ENCODE measurements at places on chromosomes 1 and 21.

- no peak for DNase-seq
Measured at GRCh38 chr1:245864872-245865271, 642.2 kb downstream of the SMYD3 start.

GRCh38 chr1:20342294-20343148 is 51.8 kb downstream of the VWA5B1 start:
- no peak for DNase-seq

- DNase-seq = no peak
Measured at GRCh38 chr1:18535391-18536210, 54.9 kb downstream of the KLHDC7A start.

GRCh38 chr1:201877877-201878401 is 10.8 kb upstream of the SHISA4 start:
- peak; percentile 34 for DNase-seq

DNA sequence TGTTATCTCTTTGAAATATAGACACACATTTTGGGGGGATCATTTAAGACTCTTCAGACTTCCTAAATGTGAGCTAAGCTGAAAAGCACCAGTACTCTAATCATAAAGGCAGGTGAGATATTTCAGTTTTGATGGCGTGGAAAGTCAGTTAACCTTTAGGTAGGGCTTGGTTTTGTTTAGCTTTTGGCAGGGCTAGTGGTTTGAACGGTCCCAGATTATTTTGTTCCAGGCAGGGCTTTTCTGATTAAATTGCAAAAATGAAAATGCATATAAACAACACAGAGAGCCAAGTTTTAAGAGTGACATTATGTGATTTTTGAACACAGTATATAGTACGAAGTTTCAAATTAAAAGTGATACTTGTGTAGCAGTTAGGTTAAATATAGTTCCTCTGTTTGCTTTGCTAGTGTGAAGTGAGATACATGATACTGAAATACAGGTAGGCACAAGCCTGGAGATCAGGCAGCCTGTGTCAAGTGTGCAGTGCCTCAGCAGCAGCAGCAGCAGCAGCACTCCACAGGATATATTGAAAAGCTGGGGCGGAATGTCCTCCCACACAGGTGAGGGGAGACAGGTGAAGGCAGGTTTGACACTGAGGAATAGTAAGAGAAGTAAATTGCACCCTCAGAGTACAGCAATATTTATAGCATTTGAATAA is 47.4 kb downstream of the CAMTA1 start:
- no peak for DNase-seq

DNA sequence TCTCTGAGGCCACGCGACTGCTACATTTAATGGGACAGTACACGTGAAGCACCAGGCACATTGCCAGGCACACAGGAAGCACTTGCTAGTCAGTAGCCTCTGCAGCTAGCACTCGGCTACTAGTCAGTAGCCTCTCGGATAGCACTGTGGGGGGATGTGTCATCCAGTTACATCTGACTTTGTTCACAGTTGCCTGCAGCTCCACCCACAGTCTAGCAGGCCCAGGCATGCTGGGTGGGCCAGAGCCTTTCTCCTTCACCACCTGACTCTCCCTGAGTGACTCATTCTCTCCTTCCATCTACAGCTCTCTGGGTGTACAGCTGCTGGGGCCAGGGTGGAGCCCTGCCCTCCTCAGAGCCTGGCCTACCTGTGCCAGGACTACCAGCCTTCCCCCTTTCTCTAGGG is 51.5 kb downstream of the PTPRF start:
- peak; percentile 39 for DNase-seq

GRCh38 chr1:33502726-33503125 is 30.3 kb downstream of the ZSCAN20 start:
- no peak for DNase-seq

GRCh38 chr1:92029241-92029922 is 403 bp upstream of the EPHX4 start:
- DNase-seq = no peak

DNA sequence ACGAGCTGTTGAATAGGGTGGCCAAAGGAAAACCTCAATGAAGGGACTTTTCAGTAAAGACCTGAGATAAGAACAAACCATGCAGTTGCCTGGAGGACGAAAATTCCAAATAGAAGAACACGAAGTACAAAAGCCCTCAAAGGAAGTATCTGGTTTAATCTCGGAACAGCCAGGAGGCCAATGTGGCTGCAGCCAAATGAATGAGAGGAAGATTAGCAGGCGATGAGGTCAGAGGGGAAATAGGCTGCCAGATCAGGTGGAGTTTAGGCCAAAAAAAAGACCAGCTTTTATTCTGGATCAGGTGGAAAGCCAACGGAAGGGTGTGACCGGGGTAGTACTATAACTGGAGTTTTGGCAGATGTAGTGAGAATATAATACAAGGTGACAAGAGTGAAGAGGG is 43.7 kb downstream of the SRSF11 start:
- no peak for DNase-seq

DNA sequence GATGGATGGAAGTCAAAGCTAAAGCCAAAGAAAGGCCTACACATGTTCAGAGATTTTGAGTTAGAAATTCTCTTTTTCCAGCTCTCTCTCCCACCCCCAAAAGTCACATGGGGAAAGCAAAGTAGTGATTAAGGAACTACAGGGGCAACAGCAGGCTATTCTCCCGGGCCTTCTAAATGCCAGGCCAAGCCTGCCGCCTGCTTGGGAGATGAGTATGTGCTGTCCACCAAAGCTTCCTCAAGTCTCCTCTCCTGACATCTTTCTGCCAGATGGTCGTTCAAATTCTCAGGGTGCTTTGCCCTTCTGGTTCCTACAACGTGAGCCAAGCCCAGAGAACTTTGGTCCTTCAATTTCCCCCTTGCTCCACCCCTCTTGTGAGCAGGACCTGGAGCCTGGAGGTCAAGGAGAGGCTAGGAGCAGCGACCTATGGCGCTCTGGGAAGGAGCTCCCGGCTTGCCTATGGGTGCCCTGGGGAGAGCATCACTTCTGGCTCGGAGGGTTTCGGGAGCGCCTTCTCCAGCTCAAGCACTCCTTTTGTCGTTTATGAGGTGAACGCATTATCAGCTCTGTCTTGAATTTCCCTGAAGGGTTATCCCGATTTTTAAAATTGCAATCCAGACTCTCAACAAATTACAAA is 4.4 kb upstream of the PRRX1 start:
- no peak for DNase-seq

DNA sequence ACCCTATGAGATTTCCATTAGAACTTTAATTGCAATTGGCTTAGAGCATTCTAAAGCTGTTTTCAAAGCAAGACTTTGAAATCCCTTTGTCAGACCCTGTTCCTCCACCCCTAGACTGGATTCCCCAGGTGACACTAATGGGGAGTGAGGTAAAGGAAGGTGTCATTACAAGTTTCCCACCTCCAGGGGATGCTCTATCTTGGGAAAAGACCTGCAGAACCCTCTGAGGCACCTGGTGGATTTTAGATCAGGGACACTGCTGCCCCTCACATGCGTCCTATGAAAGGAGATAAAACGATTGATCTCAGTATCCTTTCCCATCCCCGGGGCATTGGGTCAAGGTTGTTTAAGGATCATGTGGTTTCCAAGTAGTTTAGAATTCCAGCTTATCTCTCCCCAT is 80.3 kb upstream of the RGS4 start:
- DNase-seq = no peak

- DNase-seq = peak; percentile 31
Measured at GRCh38 chr1:161307230-161307768, 2.5 kb downstream of the MPZ start.

DNA sequence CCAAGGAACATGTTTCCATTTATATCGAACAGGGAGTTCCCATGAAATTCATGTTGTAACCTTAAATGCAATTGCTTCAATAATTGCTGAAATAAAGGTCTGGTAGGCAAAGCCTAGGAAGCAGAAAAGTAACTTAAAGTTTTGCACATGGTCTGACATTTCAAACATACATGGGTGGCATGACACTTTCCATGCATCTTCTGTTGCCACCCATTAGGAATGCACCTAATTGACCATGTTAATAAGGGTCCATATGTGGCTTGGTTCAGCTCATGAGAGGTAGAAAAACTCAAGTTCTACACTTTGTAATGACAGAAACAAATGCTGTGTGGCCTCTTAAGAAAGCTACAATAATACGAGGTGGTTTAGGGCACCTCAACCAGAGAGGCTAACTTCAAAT is 72.0 kb upstream of the GORAB start:
- no peak for DNase-seq

GRCh38 chr1:235270625-235271024 is 57.4 kb downstream of the ARID4B start:
- DNase-seq = no peak

DNA sequence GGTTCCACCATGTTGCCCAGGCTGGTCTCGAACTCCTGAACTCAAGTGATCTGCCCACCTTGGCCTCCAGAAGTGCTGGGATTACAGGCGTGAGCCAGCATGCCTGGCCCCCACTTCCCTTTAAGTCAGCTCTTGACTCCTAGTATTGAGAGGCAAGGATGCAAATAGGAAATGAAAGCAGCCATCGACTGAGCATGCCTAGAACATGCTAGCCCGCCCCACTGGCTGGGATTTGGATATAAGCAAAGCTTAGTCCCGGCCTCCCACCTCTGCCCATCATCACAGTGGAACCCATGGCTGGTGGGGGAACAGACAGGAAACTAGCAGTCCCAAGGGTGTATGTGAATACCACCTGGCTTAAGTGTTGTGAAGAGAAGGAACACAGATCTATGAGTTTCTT is 10.5 kb downstream of the C1orf167 start:
- no peak for DNase-seq

GRCh38 chr21:39661740-39662139 is 49.0 kb downstream of the B3GALT5 start:
- no peak for DNase-seq

DNA sequence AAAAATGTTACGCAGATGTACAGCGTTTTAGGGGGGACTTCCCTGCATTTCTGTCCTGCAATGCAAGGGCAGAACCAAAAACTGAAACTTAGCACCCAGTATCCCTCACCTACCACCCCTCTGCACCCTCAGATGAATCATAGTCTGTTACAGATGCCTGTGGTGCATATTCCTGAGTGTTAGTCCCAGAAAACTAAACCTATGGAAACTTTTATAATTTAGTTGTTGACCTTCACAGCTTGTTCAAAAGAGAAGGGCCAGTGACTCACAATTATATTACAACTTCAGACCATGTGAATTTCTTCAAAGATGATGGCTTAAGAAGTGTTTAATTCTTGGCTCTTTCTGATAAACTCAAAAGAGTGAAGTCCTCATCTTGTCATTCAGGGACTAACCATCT is 5.8 kb downstream of the PTGER3 start:
- DNase-seq = no peak

DNA sequence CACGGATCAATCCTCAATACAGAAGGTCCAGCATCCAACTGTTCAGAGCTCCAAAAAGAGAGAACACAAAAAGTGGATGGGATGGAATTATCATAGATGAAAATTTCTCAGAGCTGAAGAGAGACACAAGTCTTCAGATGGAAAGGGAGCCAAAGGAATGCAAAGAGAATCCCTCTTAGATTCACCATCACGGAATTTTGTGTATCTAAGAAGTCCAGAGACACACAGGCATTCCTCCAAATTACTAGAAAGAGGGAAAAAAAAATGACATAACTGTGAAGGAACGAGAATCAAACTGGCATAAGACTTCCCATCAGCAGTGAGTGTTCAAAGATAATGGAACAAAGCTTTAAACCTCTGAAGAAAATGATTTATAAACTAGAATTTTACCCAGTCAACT is 101.2 kb downstream of the ZSCAN20 start:
- no peak for DNase-seq

GRCh38 chr1:24919791-24920532 is 10.1 kb downstream of the RUNX3 start:
- no peak for DNase-seq

DNA sequence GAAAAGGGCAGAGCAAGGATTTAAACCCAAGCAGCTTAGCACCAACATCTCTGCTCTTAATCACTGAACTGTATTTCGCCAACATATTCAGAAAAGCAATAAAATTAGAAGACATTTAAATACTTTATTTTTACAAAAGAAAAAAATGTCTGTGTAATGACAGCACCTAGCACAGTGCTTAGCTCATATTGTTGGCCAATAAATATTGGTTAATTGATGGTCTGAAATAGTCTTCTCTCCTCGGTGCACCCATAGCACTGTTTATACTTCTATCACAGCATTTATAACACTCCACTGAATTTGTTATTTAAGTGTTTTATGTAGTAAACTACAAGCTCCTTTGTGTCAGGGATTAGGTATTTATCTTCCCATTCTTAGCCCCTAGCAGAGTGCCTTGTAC is 70.9 kb upstream of the PLPPR4 start:
- DNase-seq = no peak

DNA sequence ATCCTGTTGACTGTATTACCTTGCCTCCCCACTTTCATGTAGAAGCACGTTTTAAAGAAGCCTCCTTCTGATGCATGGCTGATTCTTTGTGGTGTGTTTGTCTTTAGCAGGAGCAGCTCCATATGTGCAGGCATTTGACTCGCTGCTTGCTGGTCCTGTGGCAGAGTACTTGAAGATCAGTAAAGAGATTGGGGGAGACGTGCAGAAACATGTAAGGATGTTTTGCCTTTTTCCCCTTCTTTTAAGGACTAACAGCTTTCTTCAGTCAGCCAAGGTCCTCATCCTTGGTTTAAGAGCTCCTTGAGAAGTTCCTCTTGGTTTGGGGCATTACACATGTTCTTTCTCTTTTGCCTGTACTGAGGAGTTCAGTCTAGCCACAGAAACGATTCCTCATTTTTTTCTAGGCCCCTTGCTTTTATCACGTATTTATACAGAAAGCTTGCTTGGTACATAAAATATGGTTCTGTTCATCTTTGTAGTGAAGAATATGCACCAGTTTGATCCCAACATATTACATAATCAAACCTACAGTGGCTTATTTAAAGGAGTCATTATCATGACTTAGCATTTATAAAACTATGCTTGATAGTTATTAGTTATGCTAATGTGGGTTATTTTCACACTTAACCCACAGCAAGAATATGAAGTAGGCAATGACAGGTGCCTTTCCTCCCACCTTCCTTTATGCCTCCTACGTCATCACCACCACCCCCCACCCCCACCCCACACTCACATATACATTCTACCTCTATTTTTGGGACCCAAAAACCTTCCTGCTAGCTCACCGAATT is 19.6 kb downstream of the CAP1 start:
- peak; percentile 33 for DNase-seq

GRCh38 chr21:28018741-28019669 is 973.7 kb downstream of the LTN1 start:
- no peak for DNase-seq

DNA sequence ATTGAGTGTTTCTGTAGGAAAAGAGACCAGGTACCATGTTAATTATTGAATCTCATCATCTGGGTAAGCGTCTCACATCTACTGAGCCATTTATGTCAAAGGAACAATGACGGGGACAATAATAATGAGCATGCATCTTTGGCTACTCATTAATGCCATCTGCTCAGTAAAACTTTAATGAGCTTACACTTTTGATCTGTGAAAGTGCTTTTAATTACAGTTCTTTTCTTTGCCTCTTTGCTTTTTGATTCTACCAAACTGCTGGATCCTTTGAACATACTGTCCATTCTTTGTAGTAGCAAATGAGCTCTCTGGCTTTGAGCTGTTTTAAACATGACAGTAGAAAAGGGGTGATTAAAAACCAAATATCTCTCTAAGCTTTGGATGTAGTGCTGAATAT is 181.2 kb upstream of the IVNS1ABP start:
- no peak for DNase-seq

Measured in activated naive CD4-positive, alpha-beta T cell treated with anti-CD3 and anti-CD28 coated beads, Interleukin-2, amount 10 ng/mL, durations not matched to agents 7 days and 5 days (primary cell).